ENCODE measurements at places on chromosomes 1 and 21. TPM values are rescaled to one million over a fixed set of nuclear protein-coding genes. Genes with fewer than 3 reads are reported as not detected.

DNA sequence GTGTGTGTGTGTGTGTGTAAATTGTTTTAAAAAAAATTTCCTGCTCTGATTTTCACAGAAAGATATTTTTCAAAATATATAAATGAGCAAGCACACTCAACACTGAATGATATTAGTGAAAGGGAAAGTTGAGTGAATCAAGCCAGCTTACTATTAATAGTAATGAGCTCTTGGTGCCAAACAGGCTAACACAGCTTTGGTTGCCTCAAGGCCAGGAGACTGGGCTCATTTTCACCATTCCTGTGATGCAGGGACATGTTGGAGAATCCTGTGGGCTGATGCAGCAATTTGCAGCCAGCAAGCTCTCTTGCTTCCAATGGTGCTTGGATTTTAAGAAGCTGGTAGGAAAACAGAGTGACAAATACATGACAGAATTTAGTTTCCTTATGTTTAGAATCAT is 30.2 kb downstream of the PLA2G4A start:
- no peak overlapping the region for H3K4me3 ChIP-seq
- DNase-seq, result no peak
- H3K4me1 ChIP-seq, result no peaks in the 10 kb centered on the region
- no peaks in the 10 kb centered on the region for H3K36me3 ChIP-seq
- no peaks in the 10 kb centered on the region for H3K27me3 ChIP-seq

- H3K4me3 ChIP-seq, result no peak overlapping the region
- no peaks in the 10 kb centered on the region for H3K4me1 ChIP-seq
- DNase-seq, result no peak
- H3K27me3 ChIP-seq, result no peaks in the 10 kb centered on the region
- no peak overlapping the region for H3K27ac ChIP-seq
- no peaks in the 10 kb centered on the region for H3K36me3 ChIP-seq
Observed at GRCh38 chr1:17908945-17909344, 153.8 kb downstream of the ACTL8 start.

DNA sequence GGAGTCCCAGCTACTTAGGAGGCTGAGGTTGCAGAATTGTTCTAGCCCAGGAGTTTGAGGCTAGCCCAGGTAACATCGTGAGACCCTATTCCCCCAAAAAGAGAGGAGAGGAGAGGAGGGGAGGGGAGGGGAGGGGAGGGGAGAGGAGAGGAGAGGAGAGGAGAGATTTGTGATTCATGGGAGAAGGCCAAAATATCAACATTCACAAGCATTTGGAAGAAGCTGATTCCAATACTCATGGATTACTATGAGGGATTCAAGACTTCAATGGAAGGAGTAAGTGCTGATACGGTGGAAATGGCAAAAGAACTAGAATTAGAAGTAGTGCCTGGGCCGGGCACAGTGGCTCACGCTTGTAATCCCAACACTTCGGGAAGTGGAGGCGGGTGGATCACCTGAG is 187.8 kb downstream of the EIF4G3 start:
- H3K4me3 ChIP-seq, result no peak overlapping the region
- H3K27ac ChIP-seq, result no peak overlapping the region
- no peaks in the 10 kb centered on the region for H3K36me3 ChIP-seq
- no peaks in the 10 kb centered on the region for H3K4me1 ChIP-seq
- H3K27me3 ChIP-seq, result no peaks in the 10 kb centered on the region

- no peak overlapping the region for H3K4me3 ChIP-seq
- H3K27me3 ChIP-seq, result no peaks in the 10 kb centered on the region
- H3K4me1 ChIP-seq, result no peaks in the 10 kb centered on the region
- no peaks in the 10 kb centered on the region for H3K36me3 ChIP-seq
Observed at GRCh38 chr1:52145137-52145536, 3.2 kb downstream of the ZFYVE9 start.

FAM20B gene
- total RNA-seq, result 50.2 TPM

BRWD1 gene
- 43.9 TPM for total RNA-seq

GRCh38 chr1:7931446-7931812 is 9.2 kb downstream of the TNFRSF9 start:
- H3K27ac ChIP-seq, result no peak overlapping the region
- DNase-seq, result no peak
- no peaks in the 10 kb centered on the region for H3K4me1 ChIP-seq
- H3K4me3 ChIP-seq, result no peak overlapping the region

DNA sequence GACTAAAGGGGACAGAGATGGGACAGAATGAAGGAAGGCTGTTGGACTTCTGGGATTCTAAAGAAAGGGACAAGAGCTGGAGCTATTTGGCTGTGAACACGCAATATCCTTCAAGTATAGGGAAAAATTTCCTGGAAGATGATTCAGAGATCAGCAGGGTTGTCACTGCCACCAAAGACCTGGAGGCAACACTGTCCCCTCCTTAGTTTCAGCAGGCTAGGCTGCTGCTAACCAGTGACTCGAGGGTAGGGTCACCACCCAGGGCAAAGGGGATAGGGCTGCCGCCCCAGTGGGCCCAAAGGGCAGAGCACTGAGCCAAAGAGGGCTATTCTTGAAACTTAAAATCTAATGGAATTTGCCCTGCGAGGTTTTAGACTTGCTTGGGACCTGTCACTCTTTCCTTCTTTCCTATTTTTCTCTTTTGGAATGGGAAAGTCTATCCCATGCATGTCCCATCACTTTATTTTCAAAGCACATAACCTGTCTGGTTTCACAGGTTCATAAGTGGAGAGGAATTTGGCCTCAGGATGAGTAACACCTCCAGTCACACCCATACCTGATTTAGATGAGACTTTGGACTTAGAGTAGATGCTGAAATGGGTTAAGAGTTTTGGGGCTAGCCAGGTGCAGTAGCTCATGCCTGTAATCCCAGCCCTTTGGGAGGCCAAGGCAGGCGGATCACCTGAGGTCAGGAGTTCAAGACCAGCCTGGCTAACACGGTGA is 11.9 kb downstream of the IFNLR1 start:
- DNase-seq, result no peak
- H3K4me3 ChIP-seq, result no peak overlapping the region
- no peaks in the 10 kb centered on the region for H3K36me3 ChIP-seq
- no peak overlapping the region for H3K27ac ChIP-seq

DNA sequence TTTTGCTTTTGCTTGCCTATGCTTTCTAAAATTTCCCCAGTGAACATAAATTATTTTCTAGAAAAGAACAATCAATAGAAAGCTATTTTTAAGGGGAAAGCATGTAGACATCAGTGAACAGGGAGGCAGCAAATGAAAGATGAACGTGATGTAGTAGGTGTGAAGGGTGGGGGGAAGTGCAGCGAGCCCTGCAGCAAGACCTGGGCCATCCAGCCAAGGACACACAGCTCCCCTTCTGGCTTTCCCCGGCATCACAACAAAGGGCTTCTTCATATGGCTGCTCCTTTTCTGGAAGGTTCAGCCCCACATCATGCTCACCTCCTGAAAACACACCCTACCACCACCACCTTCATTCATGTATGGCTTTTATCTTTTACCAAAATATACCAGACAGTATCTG is 109.2 kb upstream of the ETS2 start:
- no peak overlapping the region for H3K27ac ChIP-seq
- no peaks in the 10 kb centered on the region for H3K4me1 ChIP-seq
- no peak overlapping the region for H3K4me3 ChIP-seq
- H3K36me3 ChIP-seq, result no peaks in the 10 kb centered on the region

DNA sequence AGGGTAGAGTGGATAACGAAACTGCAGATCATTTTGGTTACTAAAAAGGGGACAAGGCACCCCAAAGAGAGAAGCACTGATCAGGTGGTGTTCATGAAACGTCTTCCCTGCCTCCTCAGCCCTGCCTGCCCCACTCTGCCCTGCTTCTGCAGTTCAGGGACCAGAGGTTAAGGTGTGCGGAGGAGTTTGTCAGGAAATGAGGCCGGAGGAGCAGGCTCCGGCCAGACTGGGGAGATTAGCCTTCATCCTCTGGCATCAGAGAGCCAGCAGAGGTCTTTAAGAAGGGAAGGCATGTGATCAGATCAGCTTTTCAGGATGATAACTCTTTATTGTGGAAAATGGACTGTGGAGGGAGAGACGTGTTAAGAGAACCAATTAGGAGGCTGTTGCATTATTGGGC is 291.9 kb upstream of the NR5A2 start:
- H3K4me1 ChIP-seq, result no peaks in the 10 kb centered on the region
- no peaks in the 10 kb centered on the region for H3K27me3 ChIP-seq
- DNase-seq, result peak; percentile 15
